ENCODE measurements at places on chromosomes 13 and 19. TPM values are rescaled to one million over a fixed set of nuclear protein-coding genes. Genes with fewer than 3 reads are reported as not detected.
A peak's percentile ranks its signal among the peaks of the same experiment; 100 is the strongest.

DNA sequence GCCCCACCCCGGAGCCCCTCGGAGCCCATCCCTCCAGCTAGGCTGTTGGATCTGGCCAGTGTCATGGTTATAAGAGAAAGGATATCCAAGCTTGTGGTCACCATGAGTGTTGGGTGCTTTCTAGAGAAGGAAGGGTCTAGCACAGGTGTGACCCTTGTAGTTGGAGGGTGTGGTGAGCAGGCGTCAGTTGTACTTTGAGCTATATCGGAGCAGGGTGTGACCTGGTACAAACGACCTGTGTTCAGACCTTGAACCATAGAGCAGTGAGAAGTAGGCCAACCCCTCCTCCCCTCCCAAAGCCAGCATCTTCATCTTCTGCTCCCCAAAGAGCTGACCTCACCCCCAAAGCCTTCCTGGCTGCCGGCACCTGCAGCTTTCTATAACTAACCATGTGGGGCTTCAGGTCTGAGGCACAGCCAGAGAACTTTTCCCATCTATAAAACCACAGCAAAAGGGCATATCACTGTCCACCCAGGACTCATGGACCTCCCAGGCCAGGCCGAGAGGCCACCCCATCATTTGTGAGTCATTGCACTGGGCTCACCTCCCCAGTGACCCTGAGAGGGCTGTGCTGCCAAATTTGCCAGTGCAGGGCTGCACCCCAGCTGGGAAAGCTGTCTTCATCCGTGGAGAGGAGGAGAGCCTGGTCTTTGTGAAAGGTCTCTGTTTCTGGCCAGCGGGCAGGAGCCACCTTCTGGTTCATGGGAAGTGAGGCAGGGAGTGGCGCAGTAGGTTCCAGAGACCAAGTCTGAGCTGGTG lies 14.2 kb downstream of the RAB8A start:
- DNase-seq: no peak
- H3K27ac ChIP-seq: peak overlapping the region; percentile 29

DNA sequence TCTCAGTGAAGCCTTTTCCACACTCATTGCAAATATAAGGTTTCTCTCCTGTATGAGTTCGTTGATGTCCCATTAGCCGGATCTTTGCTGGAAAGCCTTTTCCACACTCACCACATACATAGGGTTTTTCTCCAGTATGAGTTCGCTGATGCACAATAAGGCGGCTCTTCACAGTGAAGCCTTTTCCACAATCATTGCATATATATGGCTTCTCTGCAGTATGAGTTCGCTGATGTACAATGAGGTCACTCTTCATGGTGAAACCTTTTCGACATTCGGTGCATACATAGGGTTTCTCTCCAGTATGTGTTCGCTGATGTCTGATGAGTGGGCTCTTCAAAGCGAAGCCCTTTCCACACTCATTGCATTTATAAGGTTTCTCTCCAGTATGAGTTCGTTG lies 6.8 kb upstream of the ZNF350 start:
- H3K4me3 ChIP-seq: no peak overlapping the region
- H3K27ac ChIP-seq: no peak overlapping the region
- H3K27me3 ChIP-seq: no peaks in the 10 kb centered on the region
- DNase-seq: no peak
- peaks cover 41% of the 10 kb centered on the region for H3K36me3 ChIP-seq

DNA sequence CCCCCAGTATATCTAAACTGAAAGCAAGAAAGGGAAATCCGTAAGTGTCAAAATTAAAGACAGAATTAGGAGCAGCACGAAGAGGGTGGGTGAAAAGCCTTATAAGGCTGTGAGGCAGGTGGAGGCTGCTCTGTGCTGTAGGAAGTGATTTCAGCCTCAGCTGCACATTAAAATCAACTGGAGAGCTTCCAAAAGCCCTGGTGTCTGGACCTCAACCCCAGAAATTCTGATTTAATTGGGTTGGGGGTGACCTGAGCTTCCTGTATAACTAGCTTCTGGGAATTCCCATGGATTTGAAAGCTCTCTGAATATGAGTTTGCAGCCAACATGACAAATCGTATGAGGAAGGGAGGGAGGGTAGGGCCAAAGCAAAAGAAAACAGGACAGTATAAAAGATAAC lies 242.4 kb upstream of the TMTC4 start:
- no peak for DNase-seq
- no peaks in the 10 kb centered on the region for H3K4me1 ChIP-seq
- no peak overlapping the region for H3K27ac ChIP-seq
- H3K36me3 ChIP-seq: no peaks in the 10 kb centered on the region

DNA sequence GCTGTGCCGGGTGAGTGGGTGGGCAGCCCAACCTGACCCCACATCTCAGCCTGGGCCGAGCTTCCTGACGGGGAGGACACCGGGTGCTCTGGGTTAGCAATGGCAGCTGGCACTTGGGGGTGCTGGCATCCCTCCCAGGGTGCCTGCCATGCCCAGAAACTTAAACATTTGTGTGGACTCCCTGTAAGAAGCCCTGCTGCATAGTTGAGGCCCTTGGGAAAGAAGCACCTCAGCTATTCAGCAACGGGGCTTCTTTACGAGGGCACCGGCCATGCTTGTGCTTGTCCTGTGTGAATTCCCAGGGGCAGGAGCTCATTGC lies 33.8 kb upstream of the MEDAG start:
- H3K4me1 ChIP-seq: no peaks in the 10 kb centered on the region
- no peak for DNase-seq
- H3K36me3 ChIP-seq: no peaks in the 10 kb centered on the region
- no peak overlapping the region for H3K27ac ChIP-seq
- H3K4me3 ChIP-seq: no peak overlapping the region

DNA sequence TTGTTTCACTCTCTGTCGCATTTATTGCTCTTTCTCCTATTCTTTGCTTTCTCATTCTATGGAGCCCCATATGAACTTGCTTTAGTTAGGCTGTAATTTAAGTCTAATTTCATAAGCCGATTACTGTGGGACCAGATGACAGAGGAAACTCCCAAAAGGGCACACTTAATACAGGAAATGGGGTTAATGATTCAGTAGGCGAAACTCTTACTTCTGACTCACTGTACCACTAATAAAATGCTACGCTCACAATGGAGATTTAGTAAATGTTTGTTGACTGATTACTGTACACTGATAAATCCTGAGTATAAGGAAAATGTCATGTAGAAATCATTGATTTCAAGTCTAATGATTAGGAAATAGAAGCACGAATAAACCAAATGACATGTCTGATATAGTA lies 276.4 kb downstream of the KLF5 start:
- H3K27ac ChIP-seq: no peak overlapping the region
- H3K4me1 ChIP-seq: peaks cover 6% of the 10 kb centered on the region
- no peaks in the 10 kb centered on the region for H3K36me3 ChIP-seq

GRCh38 chr19:6699935-6700334 lies 20.5 kb downstream of the C3 start:
- H3K4me1 ChIP-seq: peaks cover 4% of the 10 kb centered on the region
- H3K27me3 ChIP-seq: peaks cover 6% of the 10 kb centered on the region
- no peak overlapping the region for H3K27ac ChIP-seq
- DNase-seq: no peak
- H3K4me3 ChIP-seq: no peak overlapping the region

- no peak overlapping the region for H3K4me3 ChIP-seq
- peaks cover 22% of the 10 kb centered on the region for H3K36me3 ChIP-seq
- H3K27ac ChIP-seq: no peak overlapping the region
- peaks cover 23% of the 10 kb centered on the region for H3K4me1 ChIP-seq
Observed at GRCh38 chr19:55113570-55114039, 3.8 kb downstream of the PPP1R12C start.

GRCh38 chr13:42487221-42487620 lies 86.7 kb upstream of the TNFSF11 start:
- H3K36me3 ChIP-seq: peaks cover 1% of the 10 kb centered on the region
- H3K27ac ChIP-seq: no peak overlapping the region
- H3K4me1 ChIP-seq: no peaks in the 10 kb centered on the region

DNA sequence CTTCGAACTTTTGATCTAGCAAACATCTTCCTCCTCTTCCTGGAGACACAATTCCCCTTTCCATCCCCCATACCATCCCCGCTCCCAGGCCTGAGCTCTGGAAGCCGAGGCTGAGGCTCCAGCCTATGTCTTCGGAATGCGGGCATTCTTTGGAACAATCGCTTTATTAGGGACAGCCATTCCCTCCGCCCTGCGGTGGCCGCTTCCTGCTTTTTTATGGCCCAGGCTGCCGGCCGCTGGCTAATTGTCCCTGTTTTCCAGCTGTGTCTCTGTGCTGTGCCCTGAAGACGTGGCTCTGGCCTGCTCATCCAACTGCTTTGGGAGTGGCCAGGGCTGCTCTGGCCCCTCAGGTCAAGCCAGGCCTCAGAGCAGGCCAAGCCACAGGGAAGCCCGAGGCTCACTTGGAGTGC lies 2.1 kb upstream of the CDX2 start:
- H3K36me3 ChIP-seq: peaks cover 2% of the 10 kb centered on the region
- H3K4me1 ChIP-seq: no peaks in the 10 kb centered on the region
- no peak for DNase-seq
- no peak overlapping the region for H3K4me3 ChIP-seq
- no peak overlapping the region for H3K27ac ChIP-seq
- H3K27me3 ChIP-seq: peaks cover 72% of the 10 kb centered on the region

DNA sequence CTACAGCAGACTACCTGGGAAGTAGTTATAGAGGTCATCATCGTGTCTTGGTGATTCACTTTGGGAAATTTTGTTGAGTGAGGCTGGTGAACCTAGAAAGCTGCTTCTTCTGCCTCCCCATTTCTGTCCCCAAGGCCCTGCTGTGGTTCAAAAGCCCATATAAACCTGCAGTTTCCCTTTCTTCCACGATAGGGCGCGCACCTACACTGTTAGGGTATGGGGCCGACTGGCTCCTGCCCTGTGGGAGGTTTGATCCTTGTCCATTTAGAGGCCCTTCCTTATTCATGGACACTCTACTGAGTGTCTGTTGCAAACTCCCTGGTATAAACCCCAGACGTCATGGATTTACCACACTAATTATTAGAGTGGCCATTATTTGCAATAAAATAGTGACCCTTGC lies 191.8 kb downstream of the GGACT start:
- H3K27ac ChIP-seq: no peak overlapping the region
- H3K27me3 ChIP-seq: no peaks in the 10 kb centered on the region
- DNase-seq: no peak
- peaks cover 15% of the 10 kb centered on the region for H3K36me3 ChIP-seq

- peaks cover 7% of the 10 kb centered on the region for H3K27me3 ChIP-seq
- no peaks in the 10 kb centered on the region for H3K36me3 ChIP-seq
- no peak overlapping the region for H3K4me3 ChIP-seq
- DNase-seq: no peak
- no peaks in the 10 kb centered on the region for H3K4me1 ChIP-seq
Observed at GRCh38 chr13:43698758-43699157, 88.0 kb downstream of the ENOX1 start.

DNA sequence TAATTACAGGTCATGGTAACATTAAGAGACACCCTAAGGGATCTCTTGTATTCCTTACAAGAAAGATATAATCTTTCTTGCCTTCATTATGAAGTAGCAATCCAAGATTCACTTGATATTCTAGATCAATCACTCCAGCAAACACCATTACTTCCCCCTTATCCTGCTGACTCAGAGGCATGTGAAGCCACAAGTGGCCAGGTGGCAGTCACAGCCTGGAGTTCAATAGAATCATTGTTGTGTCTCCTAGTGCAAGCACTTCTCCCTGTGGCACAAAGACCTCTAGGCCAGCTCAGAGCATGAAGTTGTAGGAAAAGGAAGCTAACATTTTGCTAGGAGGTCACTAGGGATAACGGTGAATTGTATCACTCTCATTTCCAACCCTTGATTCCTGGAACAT lies 864.3 kb upstream of the ATXN8OS start:
- H3K27ac ChIP-seq: no peak overlapping the region
- H3K27me3 ChIP-seq: no peaks in the 10 kb centered on the region
- no peaks in the 10 kb centered on the region for H3K36me3 ChIP-seq
- no peaks in the 10 kb centered on the region for H3K4me1 ChIP-seq

DNA sequence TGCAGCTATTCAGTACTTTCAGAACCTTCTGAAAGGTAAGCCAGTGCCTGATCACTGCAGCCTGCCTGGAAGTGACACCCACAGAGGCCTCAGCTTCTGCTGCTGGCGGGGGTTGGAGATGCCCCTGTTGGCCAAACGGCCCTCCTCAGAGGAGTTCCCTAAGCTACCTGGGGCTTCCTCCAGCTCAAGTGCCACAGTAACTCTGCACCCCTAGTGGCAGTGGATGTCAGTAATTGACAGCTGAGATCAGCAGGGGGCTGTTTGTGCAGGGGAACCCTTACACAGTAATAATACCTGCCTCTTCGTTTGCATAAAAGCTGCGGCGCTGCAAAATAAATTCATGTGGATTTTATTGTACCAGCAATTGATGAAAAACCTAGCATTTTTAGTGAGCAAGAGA lies 28.9 kb downstream of the TDRD12 start:
- H3K27ac ChIP-seq: no peak overlapping the region
- no peak for DNase-seq
- peaks cover 16% of the 10 kb centered on the region for H3K27me3 ChIP-seq
- no peaks in the 10 kb centered on the region for H3K36me3 ChIP-seq
- H3K4me3 ChIP-seq: no peak overlapping the region
- no peaks in the 10 kb centered on the region for H3K4me1 ChIP-seq

DNA sequence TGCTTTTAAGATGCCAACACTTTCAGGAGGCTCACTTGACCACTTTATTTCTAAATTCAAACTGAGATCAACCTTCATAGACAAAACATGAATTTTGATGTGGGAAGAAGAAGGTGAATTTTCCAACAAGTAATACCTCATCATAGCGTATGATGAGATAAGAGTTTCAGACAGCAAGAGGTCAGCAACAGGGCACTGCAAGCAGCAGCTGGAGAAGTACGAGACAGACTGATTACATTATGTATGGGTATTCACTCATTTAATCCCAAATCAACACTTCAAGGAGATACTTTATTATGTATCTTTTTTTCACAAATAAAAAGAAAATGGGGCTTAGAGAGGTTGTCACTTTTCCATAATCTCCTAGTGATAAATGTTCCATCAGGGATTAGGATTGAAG lies 389.8 kb downstream of the TBC1D4 start:
- H3K36me3 ChIP-seq: no peaks in the 10 kb centered on the region
- H3K4me1 ChIP-seq: no peaks in the 10 kb centered on the region
- no peak for DNase-seq

MYPOP gene
- total RNA-seq: 6.9 TPM

DNA sequence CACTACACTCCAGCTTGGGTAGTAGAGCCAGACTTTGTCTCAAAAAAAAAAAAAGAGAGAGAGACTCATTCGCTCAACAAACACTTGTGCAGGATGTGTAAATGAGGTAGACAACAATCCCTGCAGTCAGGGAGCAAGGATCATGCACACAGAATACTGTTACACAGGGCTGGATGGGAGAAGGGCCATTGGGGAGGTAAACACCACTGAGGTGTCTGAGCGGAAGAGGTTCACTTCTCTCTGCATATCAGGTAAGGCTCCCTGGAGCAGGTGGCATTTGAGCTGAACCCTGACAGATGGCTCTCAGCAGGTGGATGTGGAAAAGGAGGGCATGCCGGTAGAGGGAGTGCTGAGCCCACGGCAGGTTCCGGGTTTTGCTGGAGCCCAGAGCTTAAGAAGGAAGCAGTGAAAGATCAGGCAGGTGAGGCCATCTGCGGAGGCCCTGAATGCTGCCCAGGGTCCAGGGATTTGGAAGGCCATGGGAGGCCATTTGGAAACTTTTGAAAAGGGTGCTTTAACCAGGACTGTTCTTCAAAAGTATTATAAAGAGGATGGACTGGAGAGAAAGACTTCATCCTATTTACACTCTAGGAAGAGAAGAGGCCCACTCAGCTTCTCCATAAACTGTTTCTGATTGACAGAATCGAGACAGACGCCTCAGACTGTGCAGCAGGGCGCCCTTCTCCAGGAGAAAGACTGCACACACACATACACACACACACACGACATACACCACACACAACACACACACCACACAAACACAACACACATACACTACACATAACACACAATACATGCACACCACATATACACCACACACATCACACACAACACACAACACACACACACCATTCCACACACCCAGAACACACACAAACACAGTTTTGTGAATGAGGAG lies 199.4 kb downstream of the USP12 start:
- H3K27ac ChIP-seq: peak overlapping the region; percentile 68
- H3K36me3 ChIP-seq: no peaks in the 10 kb centered on the region
- DNase-seq: peak; percentile 7
- no peaks in the 10 kb centered on the region for H3K27me3 ChIP-seq
- peaks cover 9% of the 10 kb centered on the region for H3K4me1 ChIP-seq

Measured in activated T-helper 1 cell treated with anti-CD3 and anti-CD28 coated beads, Interleukin-12 subunit alpha, Interleukin-12 subunit beta, Interleukin-2, Interleukin-4 antibody, amounts not matched to agents 30 ng/mL and 10 ng/mL and 1 ng/mL, durations not matched to agents 14 hours and 24 hours and 36 hours (primary cell).